ENCODE measurements at places on chromosomes 2 and 18.

DNA sequence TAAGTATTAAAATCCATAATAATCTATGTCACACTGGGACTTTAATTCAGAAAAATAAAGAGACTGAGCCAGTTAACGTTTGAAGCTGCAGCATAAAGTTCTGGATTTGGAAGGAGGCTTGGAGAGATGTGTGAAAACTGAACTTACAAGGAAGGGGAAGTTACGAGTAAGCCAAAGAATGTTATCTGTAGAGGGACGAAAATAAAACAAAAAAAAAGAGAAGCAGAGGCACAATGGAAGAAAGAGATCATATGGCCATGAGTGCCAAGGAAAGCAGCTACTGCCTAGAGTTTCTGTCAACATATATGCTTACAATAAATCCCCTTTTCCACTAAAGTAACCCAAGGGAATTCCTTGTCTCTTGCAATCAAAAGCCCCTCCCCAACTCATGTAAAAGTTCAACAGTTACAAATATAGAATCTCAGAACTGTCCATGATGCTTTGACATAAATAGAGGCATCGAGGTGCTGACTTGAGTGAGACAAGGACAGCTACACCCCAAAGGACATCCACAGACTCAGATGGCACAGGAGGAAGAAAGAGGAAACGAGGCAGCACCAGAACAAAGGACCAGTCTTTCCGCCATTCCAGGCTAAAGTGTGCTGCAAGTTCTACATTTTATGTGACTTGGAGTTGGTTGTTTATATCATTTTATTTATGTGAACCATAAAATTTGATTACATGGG lies 16.1 kb upstream of the ARL5A start:
- DNase-seq = no peak

DNA sequence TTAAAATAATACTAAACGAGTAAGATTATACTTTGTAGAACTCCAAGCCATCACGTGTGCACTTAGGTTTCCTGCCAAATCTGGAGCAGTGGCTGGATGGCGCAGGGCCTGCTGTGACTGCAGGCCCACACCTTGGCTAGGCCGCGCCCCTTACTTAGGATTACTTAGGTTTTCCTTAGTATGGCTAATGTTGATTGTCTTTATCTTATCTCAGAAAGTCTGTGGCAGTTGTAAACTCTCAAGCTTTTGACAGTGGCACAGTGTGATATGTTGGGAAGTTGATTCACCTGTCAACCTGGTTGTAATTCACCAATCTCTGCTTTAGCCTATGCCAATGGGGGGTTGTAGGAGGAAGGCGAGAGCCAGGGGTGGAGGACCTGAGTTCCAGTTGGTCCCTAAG lies 208.4 kb downstream of the ZNF407 start:
- no peak for DNase-seq

DNA sequence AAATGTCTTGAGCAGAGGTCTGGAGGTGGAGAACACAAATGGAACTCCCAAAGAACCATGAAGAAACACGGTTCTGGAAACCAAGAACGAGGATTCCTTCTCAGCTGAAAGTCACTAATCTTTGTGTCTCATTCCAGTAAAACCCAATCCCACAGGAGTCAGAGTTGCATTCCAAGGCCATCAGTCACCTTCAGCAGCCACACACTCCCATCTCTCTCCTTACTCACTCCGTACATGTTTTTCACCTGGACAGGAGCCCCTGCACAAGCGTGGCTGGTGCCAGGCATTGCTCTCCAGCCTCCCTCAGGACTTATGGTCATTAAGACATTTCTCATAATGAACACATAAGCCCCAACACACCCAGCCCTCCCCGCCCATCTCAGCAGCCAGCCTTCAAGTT lies 175.4 kb upstream of the SIX2 start:
- DNase-seq = no peak

- DNase-seq = no peak
Measured at GRCh38 chr2:173311844-173312606, 42.6 kb upstream of the CDCA7 start.
